ENCODE measurements at places on chromosomes 1 and 21.

DNA sequence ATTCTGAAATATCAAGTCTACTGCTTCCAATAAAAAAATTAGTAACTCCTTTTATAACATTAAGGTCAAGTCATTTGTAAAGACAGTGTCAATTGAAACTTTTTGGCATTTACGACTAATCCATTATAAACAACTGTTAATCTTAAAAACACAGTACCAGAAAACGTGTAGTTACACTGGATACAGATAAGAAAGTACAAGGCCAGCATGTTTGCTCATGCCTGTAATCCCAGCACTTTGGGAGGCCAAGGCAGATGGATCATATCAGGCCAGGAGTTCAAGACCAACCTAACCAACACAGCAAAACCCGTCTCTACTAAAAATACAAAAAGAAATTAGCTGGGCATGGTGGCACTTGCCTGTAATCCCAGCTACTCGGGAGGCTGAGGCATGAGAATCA is 29.4 kb downstream of the DENND1B start:
- DNase-seq: no peak

- no peak for DNase-seq
These were observed 91.9 kb downstream of the RYR2 start for GRCh38 chr1:237133921-237134320.

DNA sequence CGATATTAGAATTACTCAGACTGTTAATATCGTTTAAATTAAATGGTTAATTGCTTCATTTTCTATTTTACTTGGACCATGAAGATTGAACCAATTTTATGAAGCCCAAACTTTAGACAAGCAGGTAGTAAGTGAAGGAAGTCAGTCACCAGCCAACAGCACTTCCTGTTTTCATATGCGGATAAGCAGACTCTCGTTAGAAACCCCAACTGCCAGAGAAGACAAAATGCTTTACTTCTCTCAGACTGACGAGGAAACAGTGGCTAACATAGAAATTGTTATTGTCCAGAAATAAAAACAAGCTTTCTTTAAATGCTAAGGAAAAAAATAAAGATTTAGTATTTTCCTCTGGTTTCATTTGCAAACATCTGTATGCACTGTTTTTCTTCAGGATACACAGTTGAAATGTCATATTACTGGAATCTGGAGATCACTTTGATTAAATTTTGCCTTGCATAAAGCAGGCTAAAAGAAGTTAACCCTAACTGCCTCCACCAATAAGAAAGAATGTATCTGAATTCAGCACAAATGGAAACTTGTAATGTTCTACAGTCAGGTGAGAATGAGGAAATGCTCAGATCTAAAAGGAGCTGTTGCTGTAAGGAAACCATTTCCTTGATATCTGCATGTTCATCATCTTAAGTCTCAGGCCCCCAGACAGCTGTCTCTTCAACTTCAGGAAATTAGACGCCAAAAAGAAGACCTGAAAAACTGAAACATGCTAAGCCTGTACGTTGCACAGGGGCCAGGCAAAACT is 129.8 kb upstream of the SAMSN1 start:
- no peak for DNase-seq

- DNase-seq: no peak
These were observed 18.1 kb upstream of the SLC19A1 start for GRCh38 chr21:45560106-45561021.

DNA sequence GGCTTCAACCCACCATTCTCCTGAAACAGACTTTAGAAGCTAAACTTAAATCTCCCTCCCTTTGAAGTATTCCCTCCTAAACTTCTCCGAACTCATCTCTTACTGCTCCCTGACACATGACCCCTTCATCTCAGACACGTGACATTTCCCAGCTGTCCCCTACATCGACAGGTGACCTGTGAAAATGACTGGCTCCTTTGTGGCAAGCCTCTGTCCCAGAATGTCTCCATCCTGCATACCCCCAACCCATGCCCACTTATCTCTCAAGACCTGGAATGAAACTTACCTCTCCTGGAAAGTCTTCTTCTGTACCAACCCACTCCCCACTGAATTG is 4.2 kb downstream of the FMOD start:
- DNase-seq: no peak

DNA sequence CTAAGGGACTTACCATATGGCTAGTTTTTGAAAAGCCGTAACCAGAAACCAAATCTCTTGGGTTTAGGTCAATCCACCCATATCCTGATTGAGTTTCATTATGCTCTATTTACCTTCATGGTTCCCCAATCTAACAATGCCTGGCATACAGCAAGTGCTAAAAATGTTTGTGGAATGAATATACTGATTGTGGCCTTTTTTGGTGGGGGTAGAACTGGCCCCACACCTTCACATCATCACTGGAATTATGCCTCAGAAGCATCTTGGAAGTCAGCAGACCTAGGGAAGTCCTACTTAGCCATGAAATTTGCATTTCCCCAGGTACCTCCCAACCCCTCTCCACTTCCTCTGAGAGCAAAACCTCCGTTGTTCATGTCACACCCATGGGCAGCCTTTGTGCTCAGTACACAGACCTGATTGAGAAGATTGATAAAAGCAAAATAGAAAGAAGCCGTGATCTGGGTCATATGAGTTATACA is 17.8 kb upstream of the SLAMF1 start:
- DNase-seq: no peak

DNA sequence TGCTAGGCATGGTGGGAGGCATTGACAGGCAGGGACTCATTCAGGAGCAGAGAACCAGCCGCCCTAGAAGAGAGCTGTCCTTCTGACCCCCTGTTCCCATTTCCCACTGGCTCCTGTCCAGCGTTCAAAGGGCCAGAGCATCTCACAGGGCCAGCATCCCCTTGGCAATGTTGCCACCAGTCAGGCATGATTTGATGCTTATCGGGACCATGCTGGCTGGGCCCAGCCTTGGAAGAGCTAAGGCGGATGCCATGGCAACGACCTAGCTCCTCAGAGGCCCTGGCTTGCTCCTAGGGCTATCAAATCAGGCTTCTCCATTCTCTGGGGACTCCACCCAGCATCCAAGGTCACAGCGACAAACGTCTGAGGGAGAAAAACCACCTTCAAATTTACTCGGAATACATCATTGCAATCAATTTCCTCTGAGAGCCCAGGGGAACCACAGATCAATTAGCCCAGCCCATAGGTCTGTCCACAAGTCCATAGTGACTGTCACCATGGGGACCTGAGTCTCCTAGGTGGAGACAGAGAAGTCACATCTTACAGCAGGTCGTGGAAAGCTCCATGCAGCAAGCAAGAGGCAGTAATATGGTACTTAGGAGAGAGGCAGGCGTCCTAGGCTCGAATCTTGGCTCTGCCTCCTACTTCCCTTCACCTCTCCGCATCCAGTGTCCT is 14.1 kb upstream of the VWA5B1 start:
- no peak for DNase-seq
